ENCODE measurements at places on chromosomes 6 and 20.

DNA sequence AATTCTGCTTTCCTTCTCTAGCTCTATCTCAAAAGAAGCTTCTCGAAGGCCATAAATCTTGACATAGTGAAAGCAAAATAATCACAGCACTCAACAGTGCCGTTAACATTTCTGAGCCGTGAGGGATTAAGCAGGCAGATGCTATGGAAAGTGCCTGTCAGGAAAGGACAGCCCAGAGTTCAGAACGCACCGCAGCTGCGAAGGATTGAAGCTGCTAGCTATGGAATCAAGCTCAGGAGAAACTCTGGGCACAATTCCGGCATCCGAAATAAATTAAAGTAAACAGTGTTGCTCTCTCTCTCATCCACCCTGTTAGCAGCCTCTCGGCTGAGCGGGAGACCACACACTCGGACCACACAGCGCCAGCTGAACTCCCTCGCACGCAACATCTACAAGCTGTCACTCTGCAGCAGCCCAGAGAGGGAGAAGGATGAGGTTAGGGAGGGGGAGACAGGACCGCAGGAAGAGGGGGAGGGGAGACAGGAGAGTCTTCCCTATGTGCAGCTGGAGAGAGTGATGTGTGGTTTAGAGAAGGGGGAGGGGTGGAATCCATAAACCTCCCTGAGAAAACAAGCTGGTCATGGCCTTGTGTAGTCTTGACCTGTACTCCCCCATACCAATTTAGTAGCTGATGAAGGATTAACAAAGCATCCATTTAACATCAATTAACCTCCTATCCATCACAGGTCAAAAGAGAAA is 9.0 kb downstream of the EXOC2 start:
- DNase-seq, result no peak

- no peak for DNase-seq
Observed at GRCh38 chr20:3935956-3936340, 46.8 kb downstream of the PANK2 start.

DNA sequence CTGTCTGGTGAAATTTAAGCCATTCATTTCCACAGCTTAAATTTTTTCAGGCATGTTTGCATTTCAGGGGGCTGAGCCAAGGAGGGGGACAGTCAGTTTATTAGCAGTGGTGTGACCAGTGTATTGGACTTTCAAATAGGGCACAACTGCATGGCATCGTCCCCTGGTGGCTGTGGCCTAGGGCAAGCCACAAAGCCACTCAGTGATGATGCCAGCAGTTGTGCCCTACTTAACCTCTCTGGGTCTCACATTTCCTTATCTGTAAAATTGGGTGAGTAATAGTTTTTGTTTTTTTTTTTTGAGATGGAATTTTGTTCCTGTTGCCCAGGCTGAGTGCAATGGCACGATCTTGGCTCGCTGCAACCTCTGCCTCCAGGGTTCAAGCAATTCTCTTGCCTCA is 48.0 kb downstream of the CDC5L start:
- DNase-seq, result no peak

GRCh38 chr20:62192635-62193034 is 9.8 kb downstream of the MTG2 start:
- DNase-seq, result no peak

DNA sequence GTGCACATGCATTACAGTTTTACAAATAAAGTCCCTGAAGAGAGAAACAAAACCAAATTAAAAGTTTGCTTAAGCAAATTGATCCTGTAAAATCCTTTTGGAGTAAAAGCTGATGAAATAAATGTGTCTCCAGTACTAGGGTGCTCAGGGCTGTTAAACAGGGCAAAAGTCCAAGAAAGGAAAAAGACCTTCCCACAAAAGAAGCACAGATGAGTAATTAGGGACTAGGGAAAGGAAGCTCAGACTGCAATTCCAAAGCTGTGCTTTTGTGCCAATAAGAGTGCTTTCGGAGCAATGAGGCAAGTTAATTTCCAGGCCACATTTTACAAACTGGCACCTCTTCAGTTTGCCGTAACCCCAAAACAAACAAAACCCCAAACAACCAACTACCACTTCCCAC is 10.4 kb upstream of the RNF182 start:
- no peak for DNase-seq

- no peak for DNase-seq
Observed at GRCh38 chr6:88650029-88650619, 313.3 kb downstream of the RNGTT start.

GRCh38 chr6:20213271-20213798 is 1.1 kb upstream of the MBOAT1 start:
- DNase-seq, result no peak

GRCh38 chr6:57303931-57304681 is 13.3 kb upstream of the PRIM2 start:
- no peak for DNase-seq

GRCh38 chr6:153086225-153086990 is 44.7 kb downstream of the RGS17 start:
- DNase-seq, result no peak

- no peak for DNase-seq
Observed at GRCh38 chr6:167778497-167779128, 48.1 kb upstream of the AFDN start.

- DNase-seq, result no peak
Observed at GRCh38 chr6:25590986-25591385, 61.0 kb upstream of the SCGN start.

DNA sequence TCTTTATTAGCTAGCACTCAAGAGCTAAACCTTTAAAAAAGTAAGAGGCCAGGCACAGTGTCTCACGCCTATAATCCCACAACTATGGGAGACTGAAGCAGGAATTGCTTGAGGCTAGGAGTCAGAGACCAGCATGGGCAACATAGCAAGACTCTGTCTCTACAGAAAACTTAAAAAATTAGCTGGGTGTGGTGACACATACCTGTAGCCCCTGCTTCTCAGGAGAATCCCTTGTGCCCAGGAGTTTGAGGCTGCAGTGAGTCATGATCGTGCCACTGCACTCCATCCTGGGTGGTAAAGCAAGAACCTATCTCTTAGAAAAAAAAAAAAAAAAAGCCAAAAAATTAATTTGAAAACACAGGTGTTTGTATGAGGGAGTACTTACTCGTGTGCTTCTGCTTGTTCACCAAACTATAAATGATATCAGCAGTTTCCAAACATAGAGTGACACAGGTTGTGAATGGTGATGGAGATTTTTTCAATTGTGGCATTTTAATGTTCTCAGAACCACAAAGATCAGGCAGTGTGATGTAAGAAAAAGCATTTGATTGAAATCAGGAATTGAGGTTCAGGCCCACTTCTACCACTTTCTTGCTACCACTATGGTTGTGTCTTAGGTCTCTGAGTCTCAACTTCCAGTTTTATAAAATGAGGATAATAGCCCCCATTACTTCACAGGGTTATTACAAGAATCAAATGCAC is 104.9 kb downstream of the FOXO3 start:
- no peak for DNase-seq

GRCh38 chr6:28980137-28980851 is 24.8 kb downstream of the ZNF311 start:
- DNase-seq, result no peak

GRCh38 chr6:47934023-47934422 is 152.2 kb downstream of the OPN5 start:
- no peak for DNase-seq

- DNase-seq, result no peak
Observed at GRCh38 chr20:46400828-46401477, 5.5 kb downstream of the ELMO2 start.

- DNase-seq, result no peak
Observed at GRCh38 chr20:62692176-62692575, 16.5 kb upstream of the NTSR1 start.

- no peak for DNase-seq
Observed at GRCh38 chr6:69732640-69733039, 64.2 kb downstream of the LMBRD1 start.

GRCh38 chr6:150336299-150336698 is 32.5 kb upstream of the IYD start:
- no peak for DNase-seq

DNA sequence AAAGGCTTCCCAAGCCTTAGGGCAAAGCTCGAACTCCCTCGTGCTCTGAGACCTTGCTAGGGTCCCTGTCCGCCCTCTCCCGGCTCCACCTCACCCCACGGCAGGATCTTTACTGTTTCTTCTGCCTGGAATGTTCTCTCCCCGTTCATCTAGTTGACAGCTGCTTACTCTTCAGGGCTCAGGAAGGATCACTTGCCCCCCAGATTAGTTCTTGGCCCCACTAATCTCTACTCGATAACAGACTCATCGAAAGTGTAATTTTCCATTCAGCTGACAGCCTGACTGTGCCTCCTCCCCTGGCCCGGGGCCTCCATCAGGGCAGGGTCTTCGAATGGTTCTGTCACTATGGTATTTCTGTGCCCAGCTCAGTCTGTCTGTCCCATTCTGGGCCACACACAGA is 3.1 kb downstream of the MAP1LC3A start:
- no peak for DNase-seq

- DNase-seq, result no peak
Observed at GRCh38 chr6:114108119-114109002, 137.4 kb upstream of the HDAC2 start.

DNA sequence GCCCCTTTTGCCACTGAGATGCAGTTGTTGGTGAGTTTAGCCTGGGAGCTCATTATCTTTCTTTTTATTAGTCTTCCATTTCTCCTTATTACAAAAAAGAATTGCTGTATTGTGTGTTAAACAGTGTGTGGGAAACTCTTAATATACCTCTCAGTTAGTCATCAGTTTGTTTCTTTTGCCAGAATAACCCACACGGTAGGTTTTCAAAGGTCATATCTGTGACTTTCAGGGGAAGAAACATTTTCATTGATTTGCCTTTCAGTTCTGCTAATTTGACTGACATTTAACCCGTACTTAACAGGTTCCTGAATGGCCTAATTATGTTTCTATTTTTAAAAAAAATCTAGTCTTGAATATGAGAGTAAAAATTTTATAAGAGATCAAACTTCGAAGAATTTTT is 145.3 kb downstream of the KHDC1L start:
- no peak for DNase-seq

- DNase-seq, result peak; percentile 52
Observed at GRCh38 chr6:130473886-130474285, 108.1 kb downstream of the TMEM200A start.

- no peak for DNase-seq
Observed at GRCh38 chr6:33339193-33339592, 21.6 kb upstream of the ZBTB22 start.

DNA sequence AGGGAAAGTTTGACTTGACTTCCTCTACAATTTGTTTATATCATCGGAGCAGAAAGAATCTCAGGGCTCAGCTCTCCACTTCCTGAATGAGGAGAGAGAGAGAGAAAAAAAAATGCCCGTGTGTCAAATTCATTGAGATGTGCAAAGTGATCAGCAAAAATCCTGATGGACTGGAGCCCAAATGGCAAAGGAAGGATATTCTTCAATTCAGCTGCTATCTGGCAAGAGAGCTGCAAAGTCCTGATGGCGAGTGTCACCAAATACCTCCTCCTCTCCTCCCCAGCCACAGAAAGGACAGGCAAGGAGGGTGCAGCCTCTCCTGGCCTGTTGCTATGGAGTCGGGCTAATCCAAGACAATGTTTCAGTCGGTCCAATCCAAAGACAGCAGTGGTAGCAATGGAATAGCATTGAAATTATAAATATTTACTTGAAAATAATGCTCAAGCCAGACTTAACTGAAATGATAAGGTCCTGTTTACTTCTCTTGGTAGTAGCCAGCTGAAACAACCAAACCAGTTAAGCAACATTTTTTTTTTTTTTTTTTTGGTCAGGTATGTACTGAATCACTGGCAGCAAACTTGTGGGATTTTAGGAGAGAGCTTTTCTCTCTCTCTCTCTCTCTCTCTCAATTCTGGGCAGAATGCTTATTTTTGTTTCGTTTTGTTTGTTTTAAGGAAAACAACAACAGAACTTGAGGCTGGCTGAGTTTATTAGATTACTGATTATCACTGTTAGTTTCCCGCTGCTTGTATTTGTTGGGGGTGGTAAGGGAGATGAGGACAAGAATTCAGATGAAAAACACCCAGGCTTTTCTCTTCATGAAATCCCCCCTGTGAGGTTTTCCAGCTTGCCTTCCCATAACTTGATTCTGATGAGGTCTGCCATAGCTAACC is 204.2 kb downstream of the BCAS1 start:
- DNase-seq, result peak; percentile 15

GRCh38 chr6:122696853-122697252 is 82.7 kb upstream of the FABP7 start:
- DNase-seq, result no peak

GRCh38 chr6:31300797-31301196 is 28.9 kb upstream of the HLA-C start:
- DNase-seq, result no peak

DNA sequence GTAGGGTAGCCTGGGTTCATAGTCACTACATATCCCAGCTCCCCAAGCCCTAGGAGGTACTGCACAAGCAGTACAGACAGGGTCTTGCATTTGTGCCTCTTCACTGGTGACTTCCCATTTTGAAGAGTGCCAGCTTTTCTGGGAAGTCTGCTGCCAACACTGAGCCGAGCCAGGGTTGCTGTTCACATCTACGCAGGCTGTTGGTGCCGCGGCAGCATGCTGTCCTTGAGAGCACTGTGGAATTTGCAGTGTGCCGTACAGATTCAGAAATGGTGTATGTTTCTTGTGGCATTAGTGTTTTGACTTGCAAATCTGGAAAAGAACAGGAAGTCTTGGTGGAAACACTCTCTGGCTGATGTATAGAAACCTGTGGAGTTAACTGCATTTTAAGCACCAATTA is 67.5 kb downstream of the JARID2 start:
- no peak for DNase-seq

GRCh38 chr6:116925088-116925794 is 48.2 kb downstream of the RFX6 start:
- DNase-seq, result no peak

DNA sequence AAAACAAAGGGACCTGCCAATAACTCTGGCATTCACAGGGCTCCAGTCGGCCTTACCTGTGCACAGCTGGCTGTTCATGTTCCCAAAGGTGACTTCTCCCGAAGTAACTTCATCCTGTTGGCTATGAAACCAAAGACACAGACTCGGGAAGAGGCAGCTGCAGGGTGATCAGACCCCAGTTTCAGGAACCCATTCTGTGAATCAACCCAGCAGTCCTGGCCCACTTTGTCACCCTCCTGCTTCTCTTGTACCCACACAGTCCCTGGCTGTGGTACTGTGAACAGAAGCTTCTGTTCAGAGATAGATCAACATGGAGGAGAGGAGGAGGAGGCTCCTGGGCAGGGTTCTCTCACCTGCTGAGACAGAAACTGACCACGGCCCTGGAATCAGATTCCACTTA is 8.7 kb upstream of the PGC start:
- DNase-seq, result no peak

GRCh38 chr6:34391473-34391785 is 1.0 kb downstream of the NUDT3 start:
- DNase-seq, result no peak

DNA sequence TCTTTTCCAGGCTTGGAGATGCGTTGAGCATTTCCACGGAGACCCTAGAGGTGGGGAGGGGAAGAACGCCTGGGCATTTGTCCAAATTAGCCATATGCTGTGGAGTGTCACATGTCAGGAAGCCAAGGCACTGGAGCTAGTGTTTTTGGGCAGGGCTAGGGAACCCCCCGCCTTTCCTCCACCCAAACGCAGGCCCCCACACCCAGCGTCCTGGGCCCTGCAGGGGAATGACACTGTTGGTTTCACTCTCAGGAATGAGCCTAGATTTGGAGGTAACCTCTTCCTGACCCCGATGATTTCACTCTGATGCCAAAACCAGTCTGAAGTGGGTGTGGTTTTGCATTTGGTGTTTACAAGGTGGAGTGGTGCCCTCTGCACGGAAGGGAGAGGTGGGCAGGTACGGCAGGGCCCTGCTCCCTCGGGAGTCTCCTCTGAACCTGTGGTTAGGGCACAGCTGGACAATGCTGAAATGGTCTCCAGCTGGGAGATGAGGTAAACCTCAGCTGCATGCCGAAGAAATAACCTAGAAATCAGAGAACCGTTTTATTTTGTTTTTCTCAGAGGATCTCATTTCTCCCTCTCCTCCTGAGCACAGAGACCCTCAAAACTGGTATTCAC is 29.5 kb downstream of the MTHFD1L start:
- no peak for DNase-seq
